ENCODE measurements at places on chromosomes 11 and 22.

- no peak for DNase-seq
These were observed 1.9 kb upstream of the HEPN1 start for GRCh38 chr11:124917115-124917637.

DNA sequence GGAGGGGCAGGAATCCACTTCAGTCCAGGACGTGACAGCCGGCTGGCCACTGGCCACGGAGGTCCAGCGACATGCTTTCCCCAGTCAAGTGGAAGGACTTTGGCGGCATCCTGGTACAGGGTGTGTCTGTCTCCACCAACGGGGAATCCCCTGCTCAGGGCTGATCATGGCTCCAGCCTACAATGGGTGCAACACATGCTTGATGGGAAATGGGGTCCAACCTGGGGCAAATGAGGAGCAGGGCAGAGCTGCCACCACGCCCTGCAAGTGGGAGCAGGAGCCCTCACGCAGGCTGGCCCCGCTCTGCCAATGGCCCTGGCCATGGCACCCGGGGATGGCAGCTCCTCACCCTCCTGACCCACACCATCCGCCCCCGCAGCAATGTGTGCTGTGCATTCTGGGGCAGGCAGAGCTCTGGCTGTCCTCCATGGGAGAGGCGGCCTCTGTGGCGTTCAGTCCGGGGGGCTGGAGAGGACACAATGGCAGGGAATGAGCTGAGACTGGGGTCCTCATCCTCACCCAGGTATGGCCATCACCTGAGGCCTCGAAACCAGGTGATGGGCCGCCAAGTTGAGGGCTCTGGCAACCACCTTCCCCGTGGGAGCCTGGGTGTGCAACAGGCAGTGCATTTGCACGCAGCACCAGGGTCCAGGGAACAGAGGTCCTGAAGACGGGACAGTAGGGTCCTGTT lies 5.8 kb upstream of the SEPTIN5 start:
- no peak for DNase-seq

DNA sequence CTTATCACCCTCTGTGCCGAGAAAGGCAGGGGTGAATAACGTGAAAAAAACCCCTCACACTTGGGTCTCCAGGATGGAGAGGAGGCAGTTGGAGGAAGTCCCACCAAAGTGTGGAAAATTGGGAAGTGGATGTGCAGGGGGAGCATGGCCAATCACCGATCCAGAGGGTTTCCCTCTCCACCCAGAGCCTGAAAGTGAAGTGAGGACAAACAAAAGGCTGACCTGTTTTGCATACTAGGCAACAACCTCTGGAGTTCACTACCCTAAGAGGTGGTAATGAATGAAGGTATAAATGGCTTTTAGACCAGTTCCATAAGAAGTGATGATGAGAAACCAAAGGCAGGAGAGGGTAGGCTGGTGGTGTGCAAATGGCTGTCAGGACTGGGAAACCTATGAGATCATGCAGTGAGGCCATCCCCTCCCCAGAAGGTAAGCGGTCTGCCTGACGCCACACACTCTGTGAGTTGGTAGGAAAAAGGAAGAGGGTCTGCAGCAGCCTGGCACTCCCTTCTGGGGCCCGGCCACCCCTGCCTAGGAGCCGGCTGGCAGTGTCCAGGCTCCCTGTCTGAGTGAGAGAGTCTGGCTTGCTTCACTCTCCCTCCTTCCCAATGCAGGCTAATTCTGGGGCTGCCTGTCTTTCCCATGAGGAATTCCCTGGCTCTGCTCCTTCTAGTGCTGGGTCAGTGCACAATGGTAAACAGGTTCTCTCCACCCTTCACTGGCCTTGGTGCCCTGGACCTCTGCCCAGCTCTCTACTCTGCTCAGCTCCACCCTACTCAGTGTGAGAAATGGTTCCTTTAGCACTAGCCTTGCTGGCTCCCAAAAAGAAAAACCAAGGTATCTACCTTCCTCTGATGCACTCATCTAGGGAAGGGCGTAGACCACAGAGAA lies 15.6 kb downstream of the TBC1D10A start:
- no peak for DNase-seq

GRCh38 chr11:7364660-7365059 lies 113.0 kb downstream of the SYT9 start:
- DNase-seq = no peak

- no peak for DNase-seq
These were observed 1145.2 kb downstream of the BRD1 start for GRCh38 chr22:48682504-48682903.

DNA sequence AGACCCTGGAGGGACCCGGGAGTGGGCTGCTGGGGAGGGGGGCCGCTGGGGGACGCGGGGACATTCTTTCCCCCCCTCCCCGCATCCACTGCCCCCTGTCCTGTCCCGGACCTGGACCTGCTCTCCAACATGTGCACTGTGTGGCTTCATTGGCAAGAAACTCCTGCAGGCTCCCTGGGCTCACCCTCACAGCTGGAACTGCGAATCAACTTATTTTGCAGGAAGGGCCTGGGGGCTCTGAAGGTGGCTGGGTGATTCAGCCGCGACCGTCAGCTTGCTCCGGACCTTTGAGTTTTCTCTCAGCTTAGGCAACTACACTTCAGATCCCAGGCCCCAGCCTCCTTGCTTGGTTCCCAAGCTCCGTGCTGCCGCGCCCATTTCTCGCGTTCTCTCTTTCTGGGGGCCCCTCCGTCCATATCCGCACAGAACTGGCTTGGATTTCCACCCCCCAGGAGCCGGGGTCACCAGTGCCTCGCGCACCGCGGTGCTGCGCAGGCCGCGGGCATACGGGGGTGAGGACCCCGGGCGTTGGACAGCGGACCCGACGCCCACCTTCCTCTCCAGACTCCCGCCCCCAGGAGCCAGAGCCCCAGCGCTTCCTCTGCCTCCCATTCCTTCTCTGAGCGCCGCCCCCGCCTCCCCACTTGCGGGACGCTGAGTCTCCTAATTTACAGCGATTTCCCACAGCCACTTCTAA lies 471 bp upstream of the AHNAK start:
- no peak for DNase-seq

DNA sequence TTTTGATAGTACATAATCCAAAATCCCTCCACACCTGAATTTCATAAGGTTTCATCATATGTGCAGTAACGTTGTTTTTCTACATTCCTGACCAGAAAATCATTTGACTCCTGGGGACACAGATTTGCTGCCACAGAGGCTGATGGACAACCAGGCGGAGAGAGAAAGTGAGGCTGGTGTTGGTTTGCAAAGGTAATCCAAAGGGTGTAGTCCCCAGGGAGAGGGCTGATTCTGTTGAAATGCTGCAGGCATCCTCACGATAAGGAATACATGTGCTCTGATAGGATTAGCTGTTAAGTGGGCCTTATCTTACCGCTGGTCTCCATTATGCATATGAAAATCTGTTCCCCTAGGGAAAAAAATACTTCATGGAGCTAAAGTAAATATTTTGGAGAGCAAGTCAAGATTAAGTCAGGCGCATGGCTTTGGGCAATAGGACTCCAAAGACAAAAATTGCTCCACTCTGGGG lies 8.1 kb downstream of the APOL6 start:
- DNase-seq = no peak

DNA sequence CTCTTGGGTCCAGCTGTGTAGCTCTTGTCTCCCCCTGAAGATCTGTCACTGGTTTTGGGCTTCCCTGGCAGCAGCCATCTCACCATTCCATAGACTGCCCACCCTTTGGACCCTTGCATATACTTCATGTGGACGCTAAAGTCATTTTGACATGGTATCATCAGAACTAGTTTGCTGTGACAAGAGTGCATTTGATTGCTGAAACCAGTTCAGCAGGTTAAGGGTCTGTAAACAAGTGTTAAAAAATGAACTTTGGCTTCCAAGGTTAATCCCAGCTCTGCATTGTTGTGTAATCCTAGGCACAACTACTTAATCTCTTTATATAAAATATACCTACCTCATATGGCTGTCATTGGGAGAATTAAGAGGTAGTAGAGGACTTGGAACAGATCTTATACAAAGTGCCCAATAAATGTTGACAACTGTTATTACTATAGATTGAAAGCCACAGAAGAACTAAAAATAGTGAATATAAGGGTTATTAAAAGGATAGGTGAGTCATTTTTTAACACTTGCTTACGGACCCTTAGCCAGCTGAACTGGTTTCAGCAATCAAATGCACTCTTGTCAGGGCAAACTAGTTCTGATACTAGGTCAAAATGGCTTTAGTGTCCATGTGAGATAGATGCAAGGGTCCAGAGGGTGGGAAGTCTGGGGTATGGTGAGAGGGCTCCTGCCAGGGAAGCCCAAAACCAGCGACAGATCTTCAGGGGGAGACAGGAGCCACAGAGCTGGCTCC lies 29.4 kb downstream of the CCDC90B start:
- DNase-seq = no peak

All from CD4-positive, alpha-beta T cell treated with Interleukin-21 for 1 hour (primary cell).